ENCODE measurements at places on chromosomes 5 and 9.

DNA sequence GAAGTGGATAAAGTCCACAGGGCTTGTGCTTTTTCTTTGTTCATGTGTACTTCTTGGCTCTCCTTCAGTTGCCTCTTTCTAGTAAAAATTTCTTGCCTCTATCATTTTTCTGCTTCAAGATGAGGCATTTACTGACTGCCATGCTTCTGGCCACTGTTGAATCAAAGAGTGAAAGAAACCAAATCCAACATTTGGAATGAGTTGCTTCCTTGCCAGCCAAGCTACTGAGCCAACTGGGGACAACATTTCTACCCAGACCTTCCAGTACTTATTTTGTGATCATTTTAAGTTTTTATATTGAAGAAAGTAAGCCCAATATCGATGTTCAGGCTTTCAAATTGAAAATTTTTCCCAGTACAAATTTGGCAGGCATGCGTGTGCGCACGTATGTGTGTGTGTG is 73.2 kb downstream of the SNCAIP start:
- no peak for DNase-seq

- no peak for DNase-seq
These were observed 256.5 kb upstream of the MVB12B start for GRCh38 chr9:126070058-126070655.

GRCh38 chr9:108012886-108013665 is 523.5 kb upstream of the KLF4 start:
- no peak for DNase-seq

- DNase-seq: no peak
These were observed 916 bp downstream of the SHLD3 start for GRCh38 chr5:65625743-65626142.

- DNase-seq: no peak
These were observed 116.4 kb upstream of the COL5A1 start for GRCh38 chr9:134525070-134525815.

GRCh38 chr5:171673328-171673727 is 112.3 kb upstream of the SMIM23 start:
- DNase-seq: no peak

GRCh38 chr5:74153255-74153790 is 487.2 kb downstream of the ENC1 start:
- DNase-seq: no peak

- DNase-seq: no peak
These were observed 11.8 kb upstream of the ACTBL2 start for GRCh38 chr5:57494104-57495098.

DNA sequence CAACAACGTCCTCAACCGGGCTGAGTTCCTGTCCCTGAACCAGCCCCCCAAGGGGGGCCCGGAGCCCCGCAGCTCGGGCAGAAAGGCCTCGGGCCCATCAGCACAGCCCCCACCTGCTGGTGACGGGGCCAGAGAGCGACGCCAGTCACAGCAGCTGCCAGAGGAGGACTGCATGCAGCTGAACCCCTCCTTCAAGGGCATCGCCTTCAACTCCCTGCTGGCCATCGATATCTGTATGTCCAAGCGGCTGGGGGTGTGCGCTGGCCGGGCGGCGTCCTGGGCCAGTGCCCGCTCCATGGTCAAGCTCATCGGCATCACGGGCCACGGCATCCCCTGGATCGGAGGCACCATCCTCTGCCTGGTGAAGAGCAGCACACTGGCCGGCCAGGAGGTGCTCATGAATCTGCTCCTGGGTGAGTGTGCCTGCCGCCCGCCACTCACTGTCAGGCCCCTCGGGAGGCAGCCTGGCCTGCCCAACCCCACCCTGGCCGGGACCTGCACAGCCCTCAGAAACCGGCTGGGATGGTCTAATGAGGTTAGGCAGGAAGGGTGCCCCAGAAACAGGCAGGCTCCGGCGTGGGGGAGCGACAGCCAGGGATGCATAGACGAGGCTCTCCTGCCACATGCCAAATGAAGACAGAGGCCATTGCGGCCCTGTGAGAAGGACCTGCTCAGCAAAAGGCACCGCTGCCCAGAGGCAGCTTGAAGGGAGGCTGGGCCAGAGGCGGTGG is 678 bp downstream of the PLPP7 start:
- no peak for DNase-seq

DNA sequence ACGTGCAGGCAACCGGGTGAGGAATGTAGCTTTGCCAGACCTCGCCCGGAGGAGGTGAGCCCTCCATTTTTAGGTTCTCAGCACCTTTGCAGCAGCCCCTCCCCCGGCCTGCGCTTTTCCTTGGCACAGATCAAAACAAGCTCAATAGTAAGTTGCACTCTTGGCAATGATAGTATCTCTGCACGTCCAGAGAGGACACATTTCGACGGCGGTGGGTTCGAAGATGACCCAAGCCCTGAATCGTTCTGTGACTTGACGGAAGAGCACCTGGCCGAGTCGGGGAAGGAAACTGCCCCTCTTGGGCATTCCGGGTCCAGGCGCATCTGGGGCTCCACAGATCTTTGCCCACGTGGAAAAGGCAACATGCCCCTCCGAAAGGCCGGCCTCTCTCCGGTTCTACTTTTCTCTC is 904 bp downstream of the GDNF start:
- DNase-seq: no peak

- no peak for DNase-seq
These were observed 1816.1 kb upstream of the C9orf72 start for GRCh38 chr9:29389421-29389820.

DNA sequence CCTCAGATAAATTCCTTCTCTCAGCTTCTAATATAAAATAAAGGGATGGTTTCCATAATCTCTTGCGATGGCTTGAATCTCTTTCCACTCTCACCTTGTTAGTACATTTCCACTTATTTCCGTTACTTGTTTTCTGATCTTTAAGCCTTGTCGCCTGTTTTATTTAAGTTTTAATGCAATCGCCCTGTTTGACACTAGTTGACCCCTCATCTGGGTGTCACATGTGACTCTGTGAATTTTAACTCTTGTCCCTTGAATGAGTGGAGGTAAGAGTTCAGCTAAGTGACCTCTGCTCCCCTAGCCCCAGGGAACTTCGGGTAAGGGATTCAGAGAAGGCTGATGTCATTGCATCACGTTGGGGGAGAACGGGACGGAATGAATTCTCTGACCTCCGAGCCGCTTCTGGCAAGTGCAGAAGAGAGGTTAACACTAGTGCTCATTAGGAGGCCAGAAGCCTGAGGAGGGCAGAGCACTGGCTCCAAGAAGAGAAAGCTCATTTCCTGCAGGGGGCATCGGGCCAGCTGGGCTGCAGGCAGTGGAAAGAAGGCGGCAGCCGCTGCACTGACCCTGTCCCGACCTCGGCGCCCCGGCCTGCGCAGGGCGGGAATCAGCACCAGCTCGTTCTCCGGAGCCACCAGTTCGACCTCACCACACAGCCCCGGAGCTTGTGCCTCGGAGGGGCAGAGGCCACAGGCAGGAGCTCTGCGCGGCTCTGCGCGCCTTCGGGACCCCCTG is 569 bp downstream of the HINT2 start:
- DNase-seq: no peak

- DNase-seq: peak; percentile 44
These were observed 2.1 kb downstream of the MXD3 start for GRCh38 chr5:177309351-177310191.

- no peak for DNase-seq
These were observed 7.0 kb downstream of the STOM start for GRCh38 chr9:121362813-121363621.

- DNase-seq: no peak
These were observed 9.0 kb downstream of the OR1J1 start for GRCh38 chr9:122468735-122469134.

GRCh38 chr9:96423322-96423984 is 5.3 kb upstream of the ZNF367 start:
- DNase-seq: no peak

DNA sequence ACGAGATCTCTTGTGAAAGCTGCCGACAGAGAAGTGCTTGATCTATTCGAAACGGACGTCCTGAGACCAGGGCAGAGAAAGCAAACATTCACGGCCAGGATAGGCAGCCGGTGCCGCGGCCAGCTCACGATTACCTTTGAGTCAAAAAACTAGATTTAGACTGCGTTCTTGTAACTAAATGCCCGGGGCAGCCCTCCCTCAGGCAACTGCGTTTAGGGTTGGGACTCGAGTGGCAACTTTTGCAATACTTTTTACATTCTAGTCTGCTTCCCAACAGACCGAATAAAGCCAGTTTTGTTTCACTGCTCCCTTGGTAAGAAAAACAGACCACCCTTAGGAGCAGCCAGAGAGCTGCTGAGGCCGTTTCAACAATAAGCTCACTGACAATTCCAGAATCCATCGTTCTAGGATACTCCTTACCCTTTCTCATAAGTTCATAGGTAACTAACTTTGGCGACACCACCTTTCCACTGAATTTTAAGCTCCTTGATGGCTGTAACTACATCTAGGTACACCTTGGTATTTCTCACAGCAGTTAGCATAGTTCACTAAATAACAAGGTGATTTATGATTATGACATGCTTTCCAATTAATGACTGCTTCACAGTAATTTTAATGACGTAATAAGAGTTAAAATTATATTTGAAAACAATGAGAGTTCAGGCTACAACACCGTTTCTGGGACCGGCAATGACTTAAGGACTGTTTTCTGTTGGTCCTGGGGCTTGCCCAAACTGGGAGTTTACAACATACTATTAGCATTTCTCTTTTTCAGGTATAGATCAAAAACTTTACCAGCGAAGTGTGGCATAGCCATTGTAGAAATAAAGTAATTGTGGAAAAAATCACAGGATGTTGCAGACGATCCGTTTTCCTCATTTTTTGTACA is 899 bp upstream of the RAPGEF6 start:
- peak; percentile 23 for DNase-seq
